ENCODE measurements at places on chromosomes 16 and 17.

DNA sequence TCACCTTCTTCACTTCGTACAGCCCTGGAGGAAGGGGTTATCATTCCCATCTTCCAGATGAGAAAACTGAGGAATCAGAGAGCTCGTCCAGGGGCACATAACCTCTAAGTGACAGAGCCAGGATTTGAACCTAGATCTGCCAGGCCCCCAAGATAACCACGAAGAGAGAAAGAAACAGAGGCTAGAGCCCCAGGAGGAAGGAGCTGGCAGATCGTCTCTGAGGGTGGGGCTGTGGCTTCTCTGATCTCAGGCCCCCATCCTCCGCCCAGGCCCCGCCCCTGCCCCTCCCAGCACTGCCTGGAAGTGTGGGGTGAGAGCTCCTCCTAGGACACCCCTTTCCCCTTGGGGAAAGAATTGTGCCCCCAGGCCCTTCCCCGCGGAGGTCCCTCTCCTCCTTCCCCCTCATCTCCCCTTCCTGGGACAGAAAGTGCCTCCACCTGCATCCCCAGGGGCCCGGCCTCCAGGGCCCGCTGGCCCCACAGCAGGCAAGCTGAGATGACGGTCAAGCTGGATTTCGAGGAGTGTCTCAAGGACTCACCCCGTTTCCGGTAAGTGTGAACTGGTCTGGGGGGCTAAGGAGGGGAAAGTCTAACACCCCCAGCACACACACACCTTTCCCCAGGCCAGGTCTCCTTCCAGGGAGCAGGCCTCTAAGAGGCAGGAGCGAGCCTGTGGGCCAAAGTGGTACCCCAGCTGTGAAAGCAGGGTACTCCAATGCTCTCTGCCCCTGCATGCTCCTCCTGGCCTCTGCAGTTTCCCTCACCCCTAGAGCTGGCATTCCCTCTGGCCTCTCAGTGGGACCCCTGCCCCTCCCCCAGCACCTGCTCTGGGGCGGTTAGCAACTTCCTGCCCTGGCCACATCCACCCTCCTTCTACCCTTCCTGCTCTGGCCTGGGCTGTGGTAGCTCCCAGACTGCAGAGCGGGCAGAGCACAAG lies at the start of gene ACAP1:
Gene ACAP1, plus strand, starts transcription at position 290 of the 936 bp plus-strand sequence. Its CDS starts 206 bp downstream, at position 496.
- no peak for DNase-seq

GRCh38 chr16:85025781-85026653 lies 1.6 kb upstream of the KIAA0513 start:
- no peak for DNase-seq

- DNase-seq: no peak
Measured at GRCh38 chr17:30717291-30718098, 107.0 kb downstream of the CRLF3 start.

DNA sequence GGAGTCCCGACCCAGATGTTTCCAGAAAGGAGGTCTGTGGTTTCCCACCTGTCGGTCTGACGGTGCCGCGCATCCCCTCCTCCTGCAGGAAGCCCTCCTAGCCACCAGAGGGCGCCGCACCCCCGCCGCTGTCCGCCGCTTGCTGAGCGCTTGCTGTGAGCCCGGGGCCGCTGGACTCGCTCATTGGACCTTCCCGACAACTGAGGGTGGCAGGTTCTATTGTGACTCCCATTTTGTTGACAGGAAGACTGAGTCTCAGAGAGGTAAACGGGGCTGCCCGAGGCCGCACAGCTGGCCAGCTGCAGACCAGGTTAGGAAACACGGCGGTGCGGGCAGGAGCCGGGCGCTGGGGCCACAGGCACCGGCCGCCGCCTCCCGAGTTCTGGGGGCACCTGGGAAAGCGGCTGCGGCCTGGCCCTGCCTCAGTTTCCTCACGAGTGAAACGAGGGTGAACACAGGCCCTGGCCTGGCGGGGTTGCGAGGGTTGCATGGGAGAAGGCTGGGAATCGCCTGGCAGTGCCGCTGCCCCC lies 191.1 kb upstream of the CIBAR2 start:
- DNase-seq: no peak

- DNase-seq: no peak
Measured at GRCh38 chr17:43220511-43221125, 7.8 kb downstream of the CCDC200 start.

- no peak for DNase-seq
Measured at GRCh38 chr17:19306160-19307111, 56.1 kb downstream of the B9D1 start.
